ENCODE measurements at places on chromosomes 6 and 20.

DNA sequence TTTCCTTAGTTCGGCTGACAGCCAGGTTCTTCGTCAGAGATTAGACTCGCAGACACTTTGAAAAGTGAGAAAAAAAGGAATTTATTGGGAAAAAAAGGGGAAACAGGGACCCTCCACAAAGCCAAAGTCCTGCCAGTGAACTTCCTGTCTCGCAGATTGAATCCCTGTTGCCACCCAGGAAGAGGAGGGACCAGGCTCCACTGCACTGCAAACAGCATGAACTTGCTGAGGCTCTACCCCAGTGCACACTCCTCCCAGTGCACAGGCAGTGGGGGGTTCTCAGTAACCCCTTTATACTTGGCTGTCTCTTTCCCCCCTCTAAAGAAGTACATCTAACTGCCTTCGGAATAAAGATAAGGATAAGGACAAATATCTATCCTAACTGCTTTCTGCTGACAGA lies 959.0 kb downstream of the GRIK2 start:
- DNase-seq: no peak

DNA sequence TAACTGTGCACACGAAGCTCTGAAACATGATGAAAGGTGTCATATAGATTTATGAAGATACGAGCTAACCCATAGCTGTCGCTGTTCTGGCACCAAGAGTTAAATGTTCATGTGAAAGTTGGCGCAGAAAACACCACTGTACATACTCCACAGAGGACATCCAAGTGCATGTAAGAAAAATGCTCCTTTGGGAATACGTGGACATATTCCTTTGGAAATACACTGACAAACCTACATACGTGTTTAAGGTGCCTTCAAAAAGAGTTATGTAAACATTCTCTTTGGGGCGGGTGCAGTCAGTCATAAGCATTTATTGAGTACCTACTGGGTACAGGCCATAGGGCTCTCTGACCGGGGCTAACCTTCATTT lies 723 bp upstream of the ARID1B start:
- no peak for DNase-seq

DNA sequence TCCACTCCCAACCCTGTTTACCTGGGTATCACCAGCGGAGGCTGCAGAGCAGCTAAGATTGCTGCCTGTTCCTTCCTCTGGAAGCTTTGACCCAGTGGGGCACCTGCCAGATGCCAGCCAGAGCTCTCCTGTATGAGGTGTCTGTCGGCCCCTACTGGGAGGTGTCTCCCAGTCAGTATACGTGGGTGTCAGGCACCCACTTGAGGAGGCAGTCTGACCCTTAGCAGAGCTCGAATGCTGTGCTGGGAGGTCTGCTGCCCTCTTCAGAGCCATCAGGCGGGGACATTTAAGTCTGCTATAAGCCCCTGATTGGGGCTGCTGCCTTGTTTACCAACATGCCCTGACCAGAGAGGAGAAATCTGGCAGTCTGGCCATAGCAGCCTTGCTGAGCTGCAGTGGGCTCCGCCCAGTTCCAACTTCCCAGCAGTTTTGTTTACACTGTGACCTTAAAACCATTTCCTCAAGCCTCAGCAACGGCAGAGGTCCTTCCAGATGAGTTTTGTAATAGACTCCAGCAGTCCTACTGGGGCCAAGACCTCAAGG lies 2.8 kb downstream of the RAET1E start:
- DNase-seq: no peak

DNA sequence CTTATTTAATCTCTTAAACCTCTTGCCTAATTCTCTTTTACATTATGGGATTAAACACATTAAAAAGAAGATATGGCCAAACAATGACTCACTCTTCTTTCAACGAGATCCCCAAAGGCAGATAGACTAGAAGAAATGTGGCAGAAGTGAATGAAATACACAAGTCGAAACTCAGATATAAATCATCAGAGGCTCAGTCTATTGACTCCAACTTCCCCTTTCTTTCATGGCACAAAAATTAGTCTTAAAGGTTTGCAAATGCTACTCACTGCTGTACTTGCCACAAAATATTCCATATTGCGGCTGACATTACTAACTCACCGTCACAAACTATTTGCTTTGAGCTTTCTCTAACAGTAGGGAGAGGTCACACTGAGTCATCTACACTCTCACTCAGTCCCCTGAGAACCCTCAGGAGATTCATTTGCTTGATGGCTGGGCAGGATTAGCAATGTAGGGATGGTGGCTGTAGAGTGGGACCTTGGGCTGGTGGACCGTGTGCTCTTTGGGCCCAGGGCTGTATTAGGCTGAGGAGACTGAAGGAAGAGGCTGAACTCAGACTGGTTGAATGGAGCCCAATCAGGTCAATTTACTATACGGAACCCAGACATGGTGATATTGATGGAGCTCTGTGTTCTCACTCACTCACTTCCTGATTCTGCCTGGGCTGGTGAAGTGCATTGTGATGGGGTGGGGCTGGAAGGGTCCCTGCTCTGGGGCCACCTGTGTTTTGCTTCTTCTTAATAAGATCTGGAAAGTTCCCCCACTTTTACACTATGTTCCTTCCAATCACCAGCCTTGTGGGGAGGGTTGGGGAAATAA lies 42.8 kb upstream of the UBR2 start:
- no peak for DNase-seq

- DNase-seq: no peak
Measured at GRCh38 chr6:42960243-42961019, at the start of gene GNMT. Gene GNMT, plus strand, starts transcription at chr6:42960754. Its CDS starts 14 bp downstream, at chr6:42960768.

DNA sequence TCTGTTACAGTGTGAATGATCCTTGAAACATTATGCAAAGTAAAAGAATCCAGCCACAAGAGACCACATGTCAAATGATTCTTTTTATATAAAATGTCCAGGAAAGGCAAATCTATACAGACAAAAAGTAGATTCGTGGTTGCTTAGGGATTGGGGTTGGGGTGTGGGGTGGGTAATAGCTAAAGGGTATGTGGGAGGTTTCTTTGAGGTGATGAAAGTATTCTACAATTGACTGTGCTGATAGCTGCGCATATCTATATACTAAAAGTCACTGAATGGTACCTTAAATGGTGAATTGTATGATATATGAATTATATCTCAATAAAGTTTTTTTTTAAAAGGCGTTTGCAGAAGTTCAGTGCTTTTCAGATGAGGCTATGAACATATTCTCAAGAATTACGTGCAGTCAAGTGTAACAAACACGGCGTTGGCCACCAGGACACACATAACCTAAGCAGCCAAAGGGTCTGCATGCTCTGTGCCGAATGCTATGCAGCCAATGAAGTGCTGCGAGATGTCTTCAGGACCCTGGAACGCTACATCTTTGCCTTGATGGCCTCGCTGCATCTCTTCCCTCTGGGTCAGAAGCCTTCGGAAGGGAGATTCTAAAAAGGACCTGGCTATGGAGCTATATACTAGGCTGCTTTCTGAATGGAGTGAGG lies 96.9 kb downstream of the SCML4 start:
- no peak for DNase-seq

GRCh38 chr6:5398530-5398929 lies 137.2 kb downstream of the FARS2 start:
- DNase-seq: no peak

GRCh38 chr6:44245912-44246662 lies 814 bp upstream of the HSP90AB1 start:
- no peak for DNase-seq

- no peak for DNase-seq
Measured at GRCh38 chr6:15284743-15285142, 38.9 kb downstream of the JARID2 start.

- DNase-seq: no peak
Measured at GRCh38 chr6:84605298-84605697, 159.1 kb downstream of the TBX18 start.

DNA sequence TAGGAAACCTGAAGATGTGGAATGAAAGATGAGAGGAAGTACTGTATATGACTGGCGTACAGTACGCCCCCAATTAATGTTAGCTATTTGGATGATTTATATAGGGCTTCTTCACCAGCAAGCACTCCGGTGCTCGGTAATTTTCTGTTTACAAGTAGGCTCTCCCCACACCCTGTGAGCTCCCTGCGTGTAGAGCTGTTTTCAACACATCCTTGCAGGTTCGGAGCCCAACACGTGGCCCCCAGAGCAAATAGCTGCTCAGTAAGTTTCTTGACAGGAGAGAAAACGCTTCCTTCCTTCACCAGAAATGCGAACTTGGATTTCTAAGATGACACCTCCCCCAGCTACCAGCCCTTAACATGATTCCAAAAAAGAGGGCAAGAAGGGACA lies 1.2 kb upstream of the RAB22A start:
- no peak for DNase-seq

GRCh38 chr6:13302751-13303667 lies 25.3 kb downstream of the TBC1D7 start:
- DNase-seq: peak; percentile 49

DNA sequence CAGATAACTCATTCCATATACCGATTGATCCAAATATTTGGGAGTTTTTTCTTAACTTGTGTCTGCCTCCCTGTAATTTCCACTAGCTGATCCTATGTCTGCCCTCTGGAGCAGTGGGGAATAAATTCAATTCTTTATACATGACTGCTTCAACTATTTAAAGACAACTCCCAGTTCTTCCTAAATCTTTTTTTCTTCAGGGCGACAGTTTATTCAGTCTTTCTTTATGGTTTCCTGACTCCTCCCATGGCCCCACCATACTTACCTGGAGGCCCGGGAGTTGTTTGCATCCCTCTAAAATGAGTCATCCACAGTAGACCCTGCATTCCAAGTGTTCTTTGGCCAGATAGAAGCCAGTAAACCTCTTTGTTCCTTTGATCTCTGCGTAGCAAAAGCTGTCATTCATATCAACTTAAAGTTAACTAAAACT lies 73.6 kb downstream of the LCA5 start:
- no peak for DNase-seq

DNA sequence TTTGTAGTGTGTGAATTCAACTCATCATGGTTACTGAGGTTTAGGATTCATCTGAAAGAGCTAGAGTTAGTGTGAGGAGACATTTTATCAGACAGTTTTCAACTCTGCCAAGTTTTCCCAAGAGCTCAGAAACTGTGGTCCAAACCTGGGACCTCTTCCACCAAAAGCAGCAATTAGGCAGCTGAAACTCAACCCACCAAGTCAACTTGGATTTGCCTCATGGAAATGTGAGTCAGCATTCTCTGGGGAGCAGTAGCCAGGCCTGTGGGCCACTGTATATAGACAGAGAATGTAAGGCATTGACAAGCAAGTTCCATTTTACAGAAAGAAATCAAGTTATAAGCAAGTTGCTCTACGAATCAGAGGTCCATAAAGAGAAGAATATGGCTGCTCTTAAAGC lies 178.8 kb upstream of the HDDC2 start:
- no peak for DNase-seq

DNA sequence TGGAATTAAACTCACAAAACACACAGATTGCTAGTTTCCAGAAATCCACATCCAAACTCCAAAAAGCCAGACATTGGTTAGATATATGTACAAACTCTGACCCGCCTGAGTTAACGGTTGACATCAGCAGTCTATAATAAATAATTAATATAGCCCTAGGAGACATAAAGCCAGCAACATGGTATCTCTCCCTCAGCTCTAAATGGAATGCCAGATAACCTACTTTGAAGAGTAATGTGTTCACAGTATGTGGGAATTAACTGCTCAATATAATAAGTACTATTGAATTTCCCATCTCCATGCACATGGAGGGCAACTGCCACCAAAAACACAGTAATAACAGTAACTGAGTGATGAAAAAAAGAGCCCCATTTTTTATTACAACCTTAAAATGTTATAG lies 383.2 kb downstream of the CD83 start:
- DNase-seq: no peak

DNA sequence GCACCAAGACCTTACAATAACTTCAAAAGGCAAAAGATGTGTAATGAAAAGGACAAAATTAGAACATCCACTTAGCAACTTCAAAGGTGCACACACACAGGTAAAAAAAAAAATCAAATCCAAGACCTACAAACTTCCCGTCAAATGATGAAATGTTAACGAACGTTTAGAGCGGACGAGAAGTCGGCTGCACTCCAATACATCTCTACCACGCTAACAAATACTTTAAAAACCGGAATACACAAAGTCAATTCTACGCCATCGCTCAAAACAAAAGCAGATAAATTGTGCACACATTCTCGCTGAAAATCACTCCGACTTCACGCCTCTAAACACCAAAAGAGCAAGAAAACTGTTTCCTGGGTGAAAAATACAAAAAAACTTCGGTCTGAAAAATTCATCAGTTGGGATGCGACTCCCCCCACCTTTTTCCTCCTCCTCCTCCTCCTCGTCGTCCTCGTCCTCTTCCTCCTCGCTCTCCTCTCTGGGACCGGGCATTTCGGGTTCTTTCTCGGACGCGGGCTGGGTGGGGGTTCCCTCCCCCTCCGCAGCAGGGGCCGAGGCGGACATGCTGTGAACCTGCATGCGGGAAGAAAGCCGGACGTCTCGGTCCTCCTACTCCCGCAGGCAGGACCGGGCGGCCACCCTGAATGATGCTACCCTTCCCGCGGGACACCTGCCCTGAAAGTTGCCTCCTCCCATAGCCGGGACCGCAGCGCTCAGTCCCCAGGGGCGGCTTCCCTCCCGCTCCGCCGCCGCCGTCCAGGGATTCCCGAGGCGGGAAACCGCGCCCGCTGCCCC lies 712 bp downstream of the DEK start:
- no peak for DNase-seq

GRCh38 chr6:151440930-151441329 lies 11.0 kb downstream of the RMND1 start:
- no peak for DNase-seq

DNA sequence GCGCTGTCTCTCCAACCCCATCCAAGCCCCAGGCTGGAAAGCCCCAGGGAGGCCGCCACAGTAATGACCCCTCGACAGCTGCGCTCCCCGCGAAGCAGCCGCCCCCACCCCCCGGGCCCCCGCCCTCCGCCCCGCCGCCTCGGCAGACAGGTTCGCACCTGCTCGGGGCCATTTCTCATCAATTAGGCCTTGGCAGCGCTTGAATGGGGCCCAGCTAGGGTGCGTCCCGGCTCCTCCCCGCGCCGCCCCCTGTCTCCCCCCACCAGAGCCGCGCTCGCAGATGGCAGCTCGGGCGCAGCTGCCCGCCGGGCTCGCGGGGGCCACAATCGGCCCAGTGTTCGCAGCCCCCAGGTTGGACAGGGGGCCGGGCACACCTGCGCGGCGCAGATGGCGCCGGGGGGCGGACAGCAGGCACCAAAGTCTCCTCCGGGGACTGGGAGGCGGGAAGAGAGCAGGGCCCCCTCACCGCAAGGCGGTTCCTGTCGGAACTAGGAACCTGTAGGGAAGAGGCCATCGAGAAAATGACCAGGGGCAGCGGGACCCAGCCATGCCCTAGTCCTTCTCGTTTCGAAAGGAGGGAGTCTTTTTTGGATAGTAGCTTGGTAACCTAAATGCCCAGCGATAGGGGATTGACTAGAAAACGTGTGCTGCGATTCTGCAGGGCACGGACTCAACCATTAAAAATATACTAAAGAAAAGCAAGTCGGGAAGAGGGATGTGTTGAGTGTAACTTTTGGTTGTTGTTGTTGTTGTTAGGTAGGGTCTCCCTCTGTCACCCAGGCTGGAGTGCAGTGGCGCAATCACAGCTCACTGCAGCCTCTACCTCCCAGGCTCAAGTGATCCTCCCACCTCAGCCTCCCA lies 83.2 kb upstream of the EYA2 start:
- DNase-seq: no peak

Measured in thoracic aorta (tissue), 2 donors.